ENCODE measurements at places on chromosomes 1 and 21.

DNA sequence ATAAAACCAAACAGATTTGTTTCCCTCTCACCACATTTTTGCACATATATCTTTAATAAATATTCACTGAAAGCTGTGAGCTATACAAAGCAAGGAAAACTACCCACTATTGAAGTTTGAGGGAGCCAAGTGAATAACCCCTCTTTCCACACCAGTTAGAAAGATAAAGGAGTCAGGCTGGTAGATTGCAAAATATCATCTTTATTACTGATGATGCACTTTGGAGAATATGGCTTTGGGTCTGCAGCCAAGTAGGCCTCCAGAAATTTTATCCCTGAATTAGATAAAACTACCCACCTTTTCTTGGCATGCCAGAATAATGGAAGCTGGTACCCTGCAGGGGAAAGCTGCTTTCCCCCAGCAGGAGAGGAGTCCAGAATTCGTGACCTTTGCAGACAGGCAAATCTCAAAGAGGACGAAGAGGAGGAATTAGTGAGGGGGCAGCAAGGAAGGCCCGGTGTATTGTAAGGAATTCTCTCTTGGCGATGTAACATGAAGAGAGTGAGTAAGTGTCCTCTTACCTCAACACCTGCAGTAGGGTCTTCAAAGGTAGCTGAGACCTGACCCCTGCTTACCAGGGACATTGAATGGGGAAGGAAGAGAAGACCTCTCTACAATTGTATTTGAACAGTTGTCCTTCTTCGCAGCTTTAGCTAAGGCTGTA, 84.7 kb downstream of the LRRC8D start:
- DNase-seq, result no peak

DNA sequence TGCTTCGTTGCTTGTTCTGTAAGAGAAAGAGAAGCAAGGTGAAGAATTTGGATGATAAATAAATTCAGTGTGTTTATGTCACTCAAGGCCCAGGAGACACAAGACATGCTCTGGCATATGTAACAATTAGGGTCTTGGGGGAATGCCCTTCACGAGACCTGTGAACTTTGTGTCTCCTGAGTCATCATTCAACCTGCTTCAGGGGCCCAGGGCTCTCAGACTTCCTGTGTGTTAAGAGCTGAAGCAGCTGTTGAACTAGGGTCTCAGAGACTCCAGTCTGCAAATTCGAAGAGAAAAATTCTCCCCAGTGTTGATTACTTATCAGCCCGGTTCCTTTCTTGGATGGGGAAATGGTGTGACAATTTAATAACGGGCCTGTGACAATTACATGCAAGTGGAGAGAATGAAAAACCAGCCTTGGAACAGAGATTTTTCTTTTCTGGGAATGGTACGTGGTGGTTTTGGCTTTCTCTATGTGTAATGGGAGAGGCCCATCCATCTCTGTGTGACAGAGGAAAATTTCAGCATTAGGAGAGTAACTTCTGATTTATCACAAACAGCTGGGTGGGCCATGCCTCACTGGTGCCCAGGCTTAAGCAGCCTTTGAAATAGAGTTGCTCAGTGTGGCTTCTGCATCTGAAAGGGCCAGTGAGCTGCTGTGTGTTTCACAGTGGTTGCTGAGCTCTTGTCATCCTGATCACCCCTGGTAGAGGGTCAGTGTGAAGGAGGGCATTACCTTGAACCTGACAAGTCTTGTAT, 22.4 kb downstream of the HUNK start:
- no peak for DNase-seq

- DNase-seq, result no peak
Measured at GRCh38 chr1:183996040-183996384, 41.5 kb downstream of the COLGALT2 start.

GRCh38 chr1:166848193-166848592, 8.9 kb downstream of the POGK start:
- no peak for DNase-seq

DNA sequence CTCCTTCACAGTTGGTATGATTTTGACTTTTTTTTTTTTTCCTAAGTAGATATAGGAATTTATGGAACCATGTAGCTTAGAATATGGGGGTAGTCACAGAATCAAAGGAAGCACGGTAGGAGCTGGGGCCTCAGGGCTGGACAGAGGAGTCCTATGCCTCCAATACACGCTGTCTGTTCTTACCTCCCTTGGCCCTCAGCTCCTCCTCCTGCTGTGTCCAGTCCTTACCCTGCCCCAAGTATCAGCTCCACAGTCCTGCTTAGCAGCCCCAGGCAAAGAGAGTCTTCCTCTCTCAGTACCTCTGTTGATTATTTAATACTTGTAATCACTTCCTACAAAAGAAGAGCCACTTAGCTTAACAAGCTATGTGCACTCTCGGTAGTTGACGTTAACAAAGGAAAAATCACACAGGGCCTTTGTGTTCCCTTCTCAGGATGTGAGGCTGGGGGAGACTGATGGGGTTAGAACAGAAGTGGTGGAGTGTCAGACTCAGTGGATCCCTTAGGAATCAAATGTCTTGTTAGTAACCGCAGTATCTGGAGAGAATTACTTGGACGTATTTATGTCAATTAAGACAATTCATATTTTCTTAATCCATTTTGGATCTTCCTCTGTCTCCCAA, 292.3 kb downstream of the HHAT start:
- DNase-seq, result no peak

GRCh38 chr1:47187231-47187925, 2.5 kb downstream of the PDZK1IP1 start:
- peak; percentile 70 for DNase-seq

- DNase-seq, result no peak
Measured at GRCh38 chr1:185291652-185292051, 25.4 kb downstream of the IVNS1ABP start.

- DNase-seq, result no peak
Measured at GRCh38 chr21:17458279-17458678, 54.6 kb upstream of the CXADR start.

DNA sequence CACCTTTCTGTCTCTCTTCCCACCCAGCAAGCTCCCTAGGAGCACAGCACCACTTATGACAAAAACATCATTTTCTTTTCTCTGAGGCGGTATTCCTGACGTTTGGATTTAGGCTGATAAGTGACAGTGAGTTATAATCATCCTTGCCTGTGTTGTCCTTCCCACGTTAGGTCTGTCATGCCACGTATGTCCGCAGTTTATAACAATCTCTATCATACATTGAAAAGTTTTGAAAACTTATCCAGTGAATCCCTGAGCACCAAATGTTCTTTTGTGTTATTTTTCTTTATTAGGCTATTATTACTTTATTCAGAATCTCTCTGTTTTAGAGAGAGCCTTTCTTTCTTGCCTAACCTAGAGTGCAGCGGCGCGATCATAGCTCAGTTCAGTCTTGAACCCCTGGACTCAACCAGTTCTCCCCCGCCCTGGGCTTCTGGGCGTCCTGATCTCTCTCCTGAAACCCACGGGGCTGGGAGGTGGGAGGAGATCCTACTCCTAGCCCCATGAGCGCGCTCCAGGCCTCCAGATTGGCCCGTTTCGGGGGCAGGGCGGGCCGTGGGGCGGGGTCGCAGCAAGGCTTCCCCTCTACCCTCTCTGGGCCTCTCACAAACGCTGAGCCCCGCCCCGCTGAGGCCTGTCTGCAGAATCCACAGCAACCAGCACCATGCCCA, at the start of gene GSTM2:
Gene GSTM2 (plus strand): TSS at position 606 of the 671 bp plus-strand sequence. CDS start 59 bp downstream, at position 665.
- peak; percentile 98 for DNase-seq

DNA sequence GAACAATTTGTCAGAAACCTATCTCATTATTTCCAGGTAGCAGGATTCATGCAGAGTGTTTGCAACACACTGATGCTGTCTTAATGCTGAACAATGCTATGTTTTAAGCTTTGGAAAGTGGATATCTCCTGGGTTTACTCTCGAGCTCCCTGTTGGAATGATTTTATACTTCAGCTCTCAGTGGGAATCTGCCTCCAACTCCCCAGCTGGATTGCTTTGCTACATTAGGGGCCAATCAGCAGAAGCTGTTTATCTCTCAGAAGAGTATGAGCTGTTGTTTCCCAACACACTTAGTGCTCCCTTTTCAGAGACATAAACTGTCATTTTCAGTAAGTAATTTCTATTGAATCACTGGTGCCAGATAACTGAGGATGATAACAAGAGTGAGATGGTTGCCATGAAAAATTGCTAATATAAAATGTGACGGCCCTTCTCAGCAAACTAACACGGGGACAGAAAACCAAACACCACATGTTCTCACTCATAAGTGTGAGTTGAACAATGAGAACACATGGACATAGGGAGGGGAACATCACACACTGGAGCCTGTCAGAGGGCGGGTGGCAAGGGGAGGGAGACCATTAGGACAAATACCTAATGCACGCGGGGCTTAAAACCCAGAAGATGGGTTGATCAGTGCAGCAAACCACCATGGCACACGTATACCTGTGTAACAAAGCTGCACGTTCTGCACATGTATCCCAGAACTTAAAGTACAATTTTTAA, 265.9 kb upstream of the RUNX1 start:
- DNase-seq, result no peak

Data from osteoblast (primary cell).